ENCODE measurements at places on chromosomes 13 and 19.

- no peak for DNase-seq
Measured at GRCh38 chr13:102039264-102039663, 362.6 kb downstream of the FGF14 start.

DNA sequence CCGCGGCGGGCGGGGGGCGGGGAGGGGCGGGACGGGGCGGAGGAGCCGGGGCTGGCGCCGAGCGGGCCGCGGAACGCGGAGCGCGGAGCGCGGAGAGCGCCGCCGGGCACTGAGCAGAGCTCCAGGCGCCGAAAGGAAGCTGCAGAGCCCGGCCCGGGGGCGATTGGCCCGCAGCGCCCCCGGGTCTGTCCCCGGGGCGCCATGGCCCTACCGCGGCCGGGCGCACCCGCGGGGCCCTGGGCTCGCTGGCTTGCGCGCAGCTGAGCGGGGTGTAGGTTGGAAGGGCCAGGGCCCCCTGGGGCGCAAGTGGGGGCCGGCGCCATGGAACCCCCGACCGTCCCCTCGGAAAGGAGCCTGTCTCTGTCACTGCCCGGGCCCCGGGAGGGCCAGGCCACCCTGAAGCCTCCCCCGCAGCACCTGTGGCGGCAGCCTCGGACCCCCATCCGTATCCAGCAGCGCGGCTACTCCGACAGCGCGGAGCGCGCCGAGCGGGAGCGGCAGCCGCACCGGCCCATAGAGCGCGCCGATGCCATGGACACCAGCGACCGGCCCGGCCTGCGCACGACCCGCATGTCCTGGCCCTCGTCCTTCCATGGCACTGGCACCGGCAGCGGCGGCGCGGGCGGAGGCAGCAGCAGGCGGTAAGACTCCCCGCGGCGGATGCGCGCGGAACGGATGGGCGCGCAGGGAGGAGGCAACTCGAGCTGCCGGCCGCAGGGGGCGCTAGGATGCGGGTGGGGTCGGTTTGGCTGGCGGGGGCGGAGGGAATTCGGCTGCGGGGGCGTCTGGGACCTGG is at the start of gene PDE4A:
Gene PDE4A, plus strand, starts transcription at position 95 of the 796 bp plus-strand sequence. Its CDS starts 227 bp downstream, at position 322.
- DNase-seq, result peak; percentile 81

- DNase-seq, result no peak
Measured at GRCh38 chr13:66424422-66424821, 805.7 kb downstream of the PCDH9 start.

DNA sequence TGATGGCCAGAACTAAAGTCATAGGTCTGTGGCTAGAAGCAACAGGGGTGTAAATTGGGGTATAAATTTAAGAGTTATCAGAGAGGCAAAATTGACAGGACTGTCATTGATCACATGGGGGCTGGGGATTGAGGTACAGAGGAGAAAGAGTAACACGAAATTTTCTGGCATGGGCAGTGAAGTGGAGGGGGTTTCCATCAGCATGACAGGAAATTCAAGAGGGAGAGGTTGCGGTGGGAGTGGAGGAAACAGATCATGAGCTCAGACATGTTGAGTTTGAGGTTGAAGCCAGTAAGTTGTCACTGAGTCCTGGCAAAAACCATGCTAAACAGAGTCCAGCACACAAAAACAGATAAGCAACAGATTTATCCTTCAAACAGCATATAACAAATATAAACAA is 192.1 kb upstream of the TSC22D1 start:
- DNase-seq, result no peak

GRCh38 chr13:31092646-31093045 is 69.1 kb downstream of the HSPH1 start:
- DNase-seq, result no peak

DNA sequence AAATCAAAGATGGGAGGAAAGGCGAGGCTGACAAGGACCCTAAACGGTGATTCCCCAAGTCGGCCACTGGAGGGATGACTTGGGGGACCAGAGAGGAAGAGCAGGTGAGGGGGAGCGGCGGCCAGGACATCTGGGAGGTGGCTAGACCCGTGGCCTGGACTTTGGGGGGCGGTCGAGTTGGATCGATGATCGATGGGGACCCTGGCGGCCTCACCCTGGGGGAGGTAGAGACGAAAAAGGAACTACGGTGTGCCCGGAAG is 7.7 kb upstream of the CIRBP start:
- no peak for DNase-seq

- DNase-seq, result no peak
Measured at GRCh38 chr13:101618440-101619187, 166.1 kb downstream of the ITGBL1 start.

GRCh38 chr19:4638317-4638716 is 999 bp upstream of the TNFAIP8L1 start:
- DNase-seq, result peak; percentile 64

DNA sequence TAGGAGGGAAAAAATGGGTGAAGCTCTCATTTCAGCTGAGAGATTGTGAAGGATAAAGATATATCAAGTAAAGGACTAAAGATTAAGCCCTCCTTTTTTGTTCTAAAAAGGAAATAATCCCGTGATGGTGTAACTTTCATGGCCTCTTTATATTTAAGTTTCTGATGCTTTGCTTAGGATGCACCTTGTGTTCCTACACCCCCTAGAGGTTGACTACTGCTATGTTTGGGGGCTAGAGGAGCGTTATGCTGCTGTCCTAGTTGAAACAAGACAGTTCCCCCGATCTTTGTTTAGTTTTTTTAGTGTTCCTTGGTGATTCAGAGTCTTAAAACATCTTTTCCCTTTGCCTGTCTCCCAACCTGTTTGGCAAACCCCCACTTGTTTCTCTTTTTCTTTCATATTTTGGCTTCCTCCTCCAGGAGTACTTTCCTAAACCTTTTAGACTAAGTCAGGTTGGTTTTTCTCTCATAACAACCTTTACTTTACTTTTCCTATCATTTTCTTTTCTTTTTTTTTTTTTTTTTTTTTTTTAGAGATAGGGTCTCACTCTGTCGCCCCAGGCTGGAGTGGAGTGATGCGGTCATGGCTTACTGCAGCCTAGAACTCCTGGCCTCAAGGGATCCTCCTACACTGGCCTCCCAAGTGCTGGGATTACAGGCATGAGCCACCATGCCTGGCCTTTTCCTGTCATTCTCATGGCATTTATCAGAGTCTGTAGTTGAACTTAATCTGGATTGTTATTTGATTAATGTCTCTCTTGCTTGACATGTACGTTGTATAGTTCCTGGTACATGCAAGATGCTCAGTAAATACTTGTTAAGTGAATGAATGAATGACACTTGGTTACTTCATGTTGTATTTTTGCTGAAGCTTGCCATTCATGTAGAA is 2.8 kb downstream of the UBA2 start:
- DNase-seq, result no peak

GRCh38 chr19:43743059-43743458 is 11.7 kb downstream of the SMG9 start:
- no peak for DNase-seq

DNA sequence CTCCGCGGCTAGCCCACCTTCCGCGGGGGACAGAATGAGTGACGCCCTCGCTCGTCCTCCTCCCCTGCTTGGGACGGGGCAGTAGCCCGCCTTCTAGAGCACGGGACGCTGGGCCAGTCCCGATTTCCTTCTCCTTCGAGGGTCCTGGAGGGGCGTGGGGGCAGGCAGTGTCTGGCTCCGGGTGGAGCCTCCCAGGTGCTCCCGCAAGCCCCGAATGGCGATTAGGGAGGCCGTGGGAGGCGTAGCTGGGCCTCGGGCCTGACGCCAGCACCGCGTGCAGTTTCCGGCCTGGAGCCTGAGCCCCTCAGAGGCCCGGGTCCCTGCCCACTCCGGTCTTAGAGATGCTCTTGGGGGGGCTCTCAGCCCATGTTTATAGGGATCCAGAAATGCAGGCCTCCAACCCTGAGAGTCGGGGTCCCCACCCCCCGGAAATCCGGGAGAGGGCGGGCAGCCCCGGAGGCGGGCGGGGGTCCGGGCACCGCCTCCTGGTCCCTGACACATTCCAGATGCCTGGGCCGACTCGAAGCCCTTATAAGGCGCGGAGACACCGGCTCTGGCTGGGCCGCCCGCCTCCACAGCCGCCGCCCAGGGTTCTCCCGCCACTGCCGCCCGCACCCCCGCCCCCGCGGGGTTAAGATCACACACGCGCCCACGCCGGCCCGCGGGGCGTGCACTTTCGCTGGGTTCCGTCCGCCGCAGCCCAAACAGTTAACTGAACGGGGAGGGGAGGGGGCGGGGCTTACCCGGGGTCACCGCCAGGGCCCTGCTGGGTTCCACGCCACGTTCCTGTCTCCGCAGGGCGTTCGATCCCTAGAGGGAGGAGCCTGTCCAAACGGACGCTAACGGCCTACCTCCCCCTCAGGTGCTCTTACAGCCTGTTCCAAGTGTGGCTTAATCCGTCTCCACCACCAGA is 1.5 kb downstream of the MYADM start:
- DNase-seq, result peak; percentile 90

DNA sequence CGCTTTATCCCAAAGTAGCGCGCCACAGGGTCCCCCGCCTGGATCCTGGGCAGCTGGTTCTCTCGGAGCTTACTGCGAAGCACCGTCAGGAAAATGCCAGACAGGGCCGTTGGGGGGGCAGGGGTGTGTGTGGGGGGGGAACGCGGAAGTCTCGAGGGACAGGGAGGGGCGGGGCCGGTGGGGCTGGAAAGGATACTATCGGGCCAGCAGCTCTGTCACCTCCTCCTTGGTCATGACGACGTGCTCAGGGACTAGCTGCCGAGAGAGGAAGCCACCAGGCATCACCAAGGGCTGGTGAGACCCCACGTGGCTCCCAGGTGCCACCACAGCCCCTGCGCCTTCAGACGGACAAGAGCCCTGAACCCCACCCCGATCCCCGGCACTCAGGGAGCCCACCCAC is 5.3 kb downstream of the POLR2E start:
- peak; percentile 77 for DNase-seq

DNA sequence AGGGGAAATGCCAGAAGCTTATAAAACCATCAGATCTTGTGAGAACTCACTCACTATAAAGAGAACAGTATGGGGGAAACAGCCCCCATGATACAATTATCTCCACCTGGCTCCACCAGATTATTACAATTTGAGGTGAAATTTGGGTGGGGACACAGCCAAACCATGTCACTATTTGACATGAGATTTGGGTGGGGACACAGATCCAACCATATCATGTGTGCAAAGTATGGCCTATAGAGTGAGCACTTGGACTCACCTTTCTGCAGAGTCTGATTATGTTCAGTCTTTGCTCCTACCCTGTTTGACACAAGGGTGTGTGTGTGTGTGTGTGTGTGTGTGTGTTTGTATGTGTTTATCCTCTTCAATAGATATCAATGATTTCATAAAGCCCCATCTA is 287.5 kb downstream of the ZNF536 start:
- DNase-seq, result no peak

DNA sequence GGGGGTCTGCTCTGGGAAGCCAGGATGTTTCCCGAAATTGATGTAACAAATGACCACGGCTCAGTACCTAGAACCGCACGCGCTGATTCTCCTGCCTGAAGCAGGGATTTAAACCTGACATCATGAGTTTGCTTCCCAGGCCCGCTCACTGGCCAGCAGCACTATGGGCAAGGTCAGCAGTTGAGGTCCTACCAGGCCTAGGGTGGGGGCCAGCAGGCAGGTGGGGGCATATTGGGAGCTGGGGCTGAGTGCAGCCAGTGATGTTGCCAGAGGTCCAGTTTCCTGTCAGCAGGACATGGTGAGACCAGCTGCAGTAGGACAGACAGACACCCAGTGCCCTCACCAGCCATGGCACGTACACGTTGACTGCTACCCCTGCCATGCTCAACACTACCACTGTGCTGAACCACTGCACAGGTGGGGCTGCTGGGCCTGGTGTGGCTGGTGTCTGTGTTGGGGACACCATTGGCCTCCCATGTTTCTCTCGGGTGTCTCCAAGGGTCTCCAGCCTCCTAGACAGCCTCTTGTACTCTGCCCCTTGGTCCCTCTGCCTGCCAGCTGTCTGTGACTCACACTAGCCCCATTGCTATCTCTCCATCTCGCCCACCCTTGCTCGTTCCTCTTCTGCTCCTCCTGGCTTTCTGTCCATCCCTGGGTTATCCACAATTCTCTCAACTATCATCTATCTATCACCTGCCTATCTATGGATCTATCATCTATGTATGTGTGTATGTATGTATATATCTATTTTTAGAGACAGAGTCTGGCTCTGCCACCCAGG is 1.1 kb upstream of the C19orf85 start:
- no peak for DNase-seq

DNA sequence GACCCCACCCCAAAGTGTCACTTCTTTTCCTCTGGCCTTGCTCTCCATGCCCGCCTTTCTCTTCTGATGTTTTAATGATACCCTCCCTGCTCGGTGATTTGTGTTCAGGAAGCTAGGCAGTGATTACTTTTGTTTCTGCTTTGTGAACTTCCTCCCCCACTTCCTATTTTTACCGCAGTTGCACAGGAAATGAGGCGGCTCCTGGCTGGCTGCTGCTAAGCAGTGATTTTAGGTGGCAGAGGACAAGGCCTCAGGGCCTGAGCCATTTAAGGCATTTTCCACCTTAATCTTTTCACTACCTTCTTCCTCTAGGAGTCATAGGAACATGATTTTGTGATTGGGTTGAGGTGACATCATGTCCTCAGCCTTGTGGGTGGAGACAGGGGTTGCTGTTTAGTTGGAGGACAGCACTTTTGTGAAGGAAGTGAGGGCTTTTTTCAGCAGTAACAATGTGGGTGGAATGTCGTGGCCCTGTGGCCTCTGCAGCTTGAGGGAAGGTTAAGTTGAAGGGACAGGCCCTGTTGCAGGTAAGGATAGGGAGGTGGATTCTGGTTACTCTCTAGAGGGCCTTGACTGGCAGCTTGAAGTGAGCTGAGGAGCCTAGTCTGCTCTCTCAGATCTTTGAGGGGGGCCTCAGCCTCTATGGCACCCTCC is 15.7 kb downstream of the GARRE1 start:
- DNase-seq, result peak; percentile 73

GRCh38 chr19:19628501-19629134 is 598 bp upstream of the LPAR2 start:
- DNase-seq, result peak; percentile 84

GRCh38 chr19:33740811-33741396 is 55.8 kb upstream of the KCTD15 start:
- DNase-seq, result no peak

GRCh38 chr13:98476106-98476505 is 100.8 kb downstream of the STK24 start:
- no peak for DNase-seq

GRCh38 chr13:113083402-113084061 is 22.1 kb upstream of the F7 start:
- no peak for DNase-seq

DNA sequence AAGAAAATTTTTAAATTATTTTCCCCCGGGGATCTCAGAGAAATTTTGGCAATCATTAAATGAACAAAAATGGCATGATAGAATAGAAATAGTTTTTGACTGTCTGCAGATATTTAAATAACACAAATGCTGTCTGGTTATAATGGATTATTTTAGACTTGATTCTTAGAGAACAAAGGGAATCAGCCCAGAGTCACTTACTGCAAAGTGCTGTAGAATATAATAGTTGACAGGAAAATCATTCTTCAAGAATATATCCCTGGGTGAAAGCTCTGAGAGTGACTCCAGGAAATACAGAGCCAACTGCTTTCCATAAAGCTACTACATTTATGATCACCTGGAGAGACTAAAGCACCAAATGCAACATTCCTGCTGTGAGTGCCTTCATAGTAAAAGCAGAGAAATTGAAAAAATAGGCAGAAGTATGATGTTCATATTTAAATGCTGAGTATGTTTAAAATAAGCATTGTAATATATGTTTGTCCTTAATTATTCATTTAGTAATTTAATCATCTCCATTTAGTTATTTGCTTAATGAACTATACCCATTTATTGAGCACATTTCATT is 1765.8 kb downstream of the SLITRK1 start:
- no peak for DNase-seq
